HuH-7.5 (cell line): ENCODE measurements at places on chromosomes 5 and 9.

- DNase-seq: no peak
These were observed 33.6 kb downstream of the SEC61B start for GRCh38 chr9:99255651-99256050.

GRCh38 chr5:139862313-139862712 lies 66.7 kb downstream of the PSD2 start:
- no peak for DNase-seq

DNA sequence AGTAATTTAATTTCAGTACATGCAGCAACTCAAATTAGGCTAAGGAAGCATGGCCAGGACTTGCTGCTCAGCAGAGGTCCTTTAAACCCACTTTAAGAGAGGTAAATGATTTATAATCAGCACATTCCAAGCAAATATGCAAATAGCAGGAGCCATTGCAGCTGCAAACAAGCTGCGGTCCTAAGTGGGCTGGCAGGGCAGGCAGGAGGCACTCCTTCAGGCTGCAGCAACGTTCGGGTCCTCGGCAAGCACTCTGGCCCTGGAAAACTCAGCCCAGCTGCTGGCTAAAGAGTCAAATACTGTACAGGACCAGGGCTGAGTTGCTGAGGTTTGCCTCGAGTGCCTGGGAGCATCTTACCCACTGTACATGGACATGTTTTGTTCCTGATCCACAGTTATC lies 126.9 kb downstream of the FSTL4 start:
- no peak for DNase-seq

DNA sequence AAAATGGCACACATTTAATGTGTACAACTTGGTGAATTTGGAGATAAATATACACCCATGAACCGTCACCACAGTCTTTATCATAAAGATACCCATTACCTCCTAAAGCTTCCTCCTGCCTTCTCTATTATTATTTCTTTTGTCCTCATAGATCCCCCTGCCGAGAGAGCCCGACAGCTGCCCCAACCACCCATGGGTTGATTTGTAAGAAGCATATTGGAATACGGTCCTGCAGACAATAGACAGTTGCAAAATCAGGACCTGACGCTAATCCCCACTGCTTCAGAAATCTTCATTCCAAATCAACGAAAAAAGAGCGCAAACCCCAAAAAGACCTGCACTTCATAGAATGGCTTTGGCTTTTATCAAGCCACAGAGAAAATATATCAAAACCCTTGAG lies 697.5 kb downstream of the SEMA5A start:
- no peak for DNase-seq

- no peak for DNase-seq
These were observed 197.0 kb downstream of the MCTP1 start for GRCh38 chr5:95087816-95088317.

DNA sequence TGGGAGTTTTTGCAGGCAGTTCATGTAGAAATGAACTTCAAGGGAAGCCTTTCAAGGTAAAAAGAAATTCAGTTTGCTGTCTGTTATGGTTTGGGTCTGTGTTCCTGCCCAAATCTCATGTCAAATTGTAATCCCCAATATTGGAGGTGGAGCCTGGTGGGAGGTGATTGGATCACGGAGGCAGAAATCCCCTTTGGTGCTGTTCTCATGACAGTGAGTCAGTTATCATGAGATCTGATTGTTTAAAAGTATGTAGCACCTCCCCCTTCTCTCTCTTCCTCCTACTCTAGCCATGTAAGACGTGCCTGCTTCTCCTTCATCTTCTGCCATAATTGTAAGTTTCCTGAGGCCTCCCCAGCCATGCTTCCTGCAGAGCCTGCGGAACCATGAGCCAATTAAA lies 341.4 kb downstream of the ARHGEF28 start:
- DNase-seq: no peak

- peak; percentile 51 for DNase-seq
These were observed at the start of gene ERBIN for GRCh38 chr5:65926276-65926783. Gene ERBIN (plus strand): TSS chr5:65926575. CDS start chr5:65992719, 66,144 bp downstream.

DNA sequence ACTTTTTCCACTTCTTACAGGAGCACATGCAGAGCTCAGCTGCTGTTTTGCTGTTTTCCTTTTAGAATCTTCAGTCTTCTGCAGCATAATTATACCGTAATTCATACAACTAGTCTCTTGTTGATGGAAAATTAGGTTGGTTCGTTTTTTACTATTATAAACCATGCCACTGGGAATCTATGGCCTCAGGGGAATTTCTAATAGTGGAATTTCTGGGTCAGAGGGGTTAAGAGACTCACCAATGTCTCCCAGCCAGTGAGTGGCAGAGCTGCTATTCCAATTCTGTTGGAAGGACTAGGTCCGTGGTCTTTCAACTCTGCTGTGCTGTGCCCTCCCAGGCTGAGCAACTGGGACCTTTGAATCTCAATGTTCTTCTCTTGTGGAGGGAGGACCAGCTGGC lies 282.5 kb downstream of the ZSWIM6 start:
- DNase-seq: no peak
